ENCODE measurements at places on chromosomes 7 and 10.

- DNase-seq: no peak
These were observed 159.7 kb downstream of the CRPPA start for GRCh38 chr7:16261654-16262053.

- DNase-seq: no peak
These were observed at the start of gene MRC1 for GRCh38 chr10:17808971-17809841. Gene MRC1, plus strand, starts transcription at chr10:17809348. Its CDS starts 118 bp downstream, at chr10:17809466.

DNA sequence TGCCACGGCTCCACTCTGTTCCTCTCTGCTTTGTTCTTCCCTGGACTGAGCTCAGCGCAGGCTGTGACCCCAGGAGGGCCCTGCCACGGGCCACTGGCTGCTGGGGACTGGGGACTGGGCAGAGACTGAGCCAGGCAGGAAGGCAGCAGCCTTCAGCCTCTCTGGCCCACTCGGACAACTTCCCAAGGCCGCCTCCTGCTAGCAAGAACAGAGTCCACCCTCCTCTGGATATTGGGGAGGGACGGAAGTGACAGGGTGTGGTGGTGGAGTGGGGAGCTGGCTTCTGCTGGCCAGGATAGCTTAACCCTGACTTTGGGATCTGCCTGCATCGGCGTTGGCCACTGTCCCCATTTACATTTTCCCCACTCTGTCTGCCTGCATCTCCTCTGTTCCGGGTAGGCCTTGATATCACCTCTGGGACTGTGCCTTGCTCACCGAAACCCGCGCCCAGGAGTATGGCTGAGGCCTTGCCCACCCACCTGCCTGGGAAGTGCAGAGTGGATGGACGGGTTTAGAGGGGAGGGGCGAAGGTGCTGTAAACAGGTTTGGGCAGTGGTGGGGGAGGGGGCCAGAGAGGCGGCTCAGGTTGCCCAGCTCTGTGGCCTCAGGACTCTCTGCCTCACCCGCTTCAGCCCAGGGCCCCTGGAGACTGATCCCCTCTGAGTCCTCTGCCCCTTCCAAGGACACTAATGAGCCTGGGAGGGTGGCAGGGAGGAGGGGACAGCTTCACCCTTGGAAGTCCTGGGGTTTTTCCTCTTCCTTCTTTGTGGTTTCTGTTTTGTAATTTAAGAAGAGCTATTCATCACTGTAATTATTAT lies 1.2 kb downstream of the CLDN4 start:
- no peak for DNase-seq

DNA sequence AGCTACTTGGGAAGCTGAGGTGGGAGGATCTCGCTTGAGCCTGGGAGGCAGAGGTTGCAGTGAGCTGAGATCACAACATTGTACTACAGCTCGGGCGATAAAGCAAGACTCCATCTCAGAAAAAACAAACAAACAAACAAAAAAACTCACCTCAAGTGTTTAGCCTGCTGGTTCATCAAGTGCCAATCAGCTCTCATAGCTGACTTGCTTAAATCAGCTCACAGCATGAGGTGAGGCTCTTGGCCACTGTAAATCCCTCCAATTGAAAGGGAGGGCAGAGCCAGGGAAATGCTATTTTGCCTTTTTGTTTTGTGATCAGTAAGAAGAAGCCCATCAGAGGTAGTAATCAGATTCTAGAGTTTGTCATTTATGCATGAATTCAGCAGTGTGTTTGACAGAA lies 112.3 kb downstream of the RAB11FIP2 start:
- no peak for DNase-seq

DNA sequence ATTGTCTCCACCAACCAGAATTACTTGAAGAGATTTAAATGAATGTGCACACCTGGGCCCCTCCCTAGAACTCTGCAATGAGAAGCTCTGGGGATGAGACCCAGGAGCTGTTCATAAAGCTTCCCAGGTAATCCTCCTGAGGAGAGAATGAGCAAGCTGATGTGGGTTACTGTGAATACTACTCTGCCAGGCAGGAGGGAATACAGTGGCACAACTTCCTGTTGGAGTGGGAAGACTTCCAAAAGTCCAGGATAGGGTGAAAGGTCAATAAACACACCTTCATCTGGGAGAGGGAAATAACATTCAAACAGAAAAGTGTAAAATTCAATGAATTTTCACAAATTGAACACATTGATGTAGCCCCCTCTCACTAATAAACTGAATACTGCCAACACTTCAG lies 351.4 kb downstream of the ABCA13 start:
- DNase-seq: no peak
